ENCODE measurements at places on chromosomes 11 and 22.

DNA sequence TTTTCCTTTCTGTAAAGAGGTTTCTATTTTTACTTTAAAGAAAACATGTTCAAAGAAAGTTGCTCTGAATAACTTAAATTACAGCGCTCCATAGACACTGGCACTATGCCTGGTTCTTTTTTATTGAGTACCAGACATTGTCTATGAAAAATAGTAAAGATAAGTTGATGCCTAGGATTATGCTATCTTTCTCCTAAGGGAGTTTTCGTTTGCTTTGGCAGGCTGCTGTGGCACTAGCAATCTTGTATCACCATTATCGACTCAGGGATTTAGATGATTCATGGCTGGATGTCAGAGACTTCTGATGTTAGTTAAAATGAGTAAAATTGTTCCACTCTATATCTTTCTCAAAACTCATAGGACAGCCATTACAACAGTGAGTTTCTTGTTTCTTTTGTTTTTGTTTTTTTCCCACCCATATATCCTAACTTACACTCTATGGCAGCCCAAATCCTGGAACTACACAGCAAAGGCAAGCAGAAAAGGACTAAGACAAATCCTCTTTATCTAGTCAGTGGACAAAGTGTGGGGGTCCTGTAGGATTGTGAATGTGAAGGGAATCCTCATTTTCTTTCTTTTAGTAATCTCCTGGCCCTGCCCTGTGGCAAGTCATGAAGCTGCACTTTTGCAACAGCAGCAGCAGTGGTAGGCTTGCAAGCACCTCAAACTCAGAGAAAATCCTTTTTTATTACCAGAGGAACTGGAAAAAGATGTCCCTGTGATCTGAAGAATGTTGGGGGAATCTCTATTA lies 20.7 kb downstream of the SLN start:
- no peak for DNase-seq

- no peak for DNase-seq
These were observed 17.4 kb downstream of the LUZP2 start for GRCh38 chr11:24514219-24514594.

DNA sequence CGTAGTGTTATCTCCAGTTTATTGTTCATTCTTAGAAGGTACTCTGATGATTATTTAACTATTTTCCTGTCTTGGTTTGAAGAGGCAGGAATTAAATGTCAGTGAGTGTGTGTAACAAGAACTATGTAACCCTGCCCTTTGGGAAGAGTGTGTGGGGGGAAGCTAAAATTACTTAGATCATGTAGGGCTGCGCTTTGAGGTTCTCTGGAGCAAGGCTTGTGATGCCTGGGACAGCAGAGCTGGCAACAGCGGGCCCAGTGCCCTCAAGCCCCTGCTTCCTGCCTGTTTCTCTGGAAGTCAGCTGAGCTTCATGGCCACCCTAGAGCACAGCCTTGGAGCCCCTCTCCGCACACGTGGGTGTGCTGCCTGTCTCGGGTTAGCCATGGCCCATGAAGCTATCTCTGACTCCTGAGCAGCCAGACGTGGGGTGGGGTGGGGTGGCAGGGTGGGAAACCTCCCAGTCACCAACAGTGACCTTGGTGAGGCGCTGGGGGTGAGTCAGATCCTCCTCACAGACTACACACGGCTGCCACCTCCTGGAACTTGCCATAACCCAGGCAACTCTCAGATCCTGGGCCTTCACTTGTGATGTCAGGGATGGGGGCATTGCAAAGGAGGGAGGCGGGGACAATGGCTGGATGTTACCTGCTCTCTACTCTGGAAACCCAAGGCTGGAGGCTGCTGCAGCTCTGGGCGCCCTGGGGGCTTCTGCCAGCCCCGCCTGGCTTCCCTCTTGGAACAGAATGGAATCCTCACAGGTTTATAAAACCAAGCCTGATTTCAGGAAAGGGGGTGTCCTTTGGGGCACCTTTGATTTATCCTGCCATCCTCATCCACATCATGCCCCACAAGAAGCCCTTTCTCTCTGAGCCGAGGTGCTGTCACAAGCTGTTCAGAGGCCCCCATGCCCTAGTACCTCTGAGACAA lies 88.6 kb downstream of the SNX19 start:
- peak; percentile 86 for DNase-seq

DNA sequence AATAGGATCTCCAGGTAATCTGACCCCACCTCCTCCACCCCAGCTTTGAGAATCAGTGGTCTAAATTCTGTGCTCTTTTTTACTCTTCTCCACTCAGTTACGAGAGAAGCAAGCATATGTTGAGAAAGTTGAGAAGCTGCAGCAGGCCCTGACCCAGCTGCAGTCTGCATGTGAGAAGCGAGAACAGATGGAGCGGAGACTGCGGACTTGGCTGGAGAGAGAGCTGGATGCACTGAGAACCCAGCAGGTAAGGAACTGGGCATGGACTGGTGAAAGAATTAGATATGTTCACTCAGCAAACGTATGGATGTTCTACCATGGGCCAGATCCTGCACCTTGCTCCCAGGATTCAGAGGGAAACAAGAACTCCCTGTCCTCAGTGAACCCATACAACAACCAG lies 85.7 kb downstream of the AMOTL1 start:
- DNase-seq = no peak

DNA sequence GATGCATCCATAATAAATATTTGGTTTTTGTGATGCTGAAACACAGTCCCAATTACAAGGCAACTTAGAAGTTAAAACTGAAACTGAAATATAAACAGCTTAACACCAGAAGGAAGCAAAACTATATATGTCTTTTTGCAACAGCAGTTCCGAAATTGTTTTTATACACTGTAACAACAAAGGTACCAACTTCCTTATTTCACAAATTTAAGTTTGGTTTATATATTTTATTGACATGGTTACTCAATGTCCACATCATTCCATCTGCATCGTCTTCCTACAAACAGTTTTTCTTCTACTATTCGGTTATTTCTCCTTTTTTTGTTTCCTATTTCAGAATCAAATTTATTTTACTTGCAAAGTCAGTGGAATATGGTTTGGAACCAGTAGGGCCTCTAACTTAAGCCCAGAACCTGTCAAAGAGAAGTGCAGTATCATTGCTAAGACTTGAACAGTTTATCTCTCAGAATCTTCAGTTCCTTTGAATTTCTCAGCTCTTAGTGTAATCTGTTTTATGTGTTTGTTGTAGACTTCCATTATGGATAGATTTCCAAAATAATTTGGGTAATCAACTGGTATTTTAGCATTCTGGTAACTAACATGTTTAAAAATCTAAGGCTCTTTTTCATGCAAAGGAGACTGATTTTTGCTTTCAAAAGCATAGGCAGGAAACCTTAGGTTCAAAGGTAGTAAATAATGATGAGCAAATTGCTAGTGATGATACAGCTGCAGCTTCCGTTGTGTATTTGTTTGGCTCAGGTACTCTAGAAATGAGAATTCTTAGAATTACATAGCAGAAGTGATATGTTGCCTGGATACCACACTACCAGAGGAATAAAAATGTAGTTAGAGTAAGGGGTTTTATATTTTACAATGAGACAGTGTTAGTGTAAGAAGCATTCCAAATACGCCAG lies 8.2 kb upstream of the HSPA8 start:
- DNase-seq = no peak

DNA sequence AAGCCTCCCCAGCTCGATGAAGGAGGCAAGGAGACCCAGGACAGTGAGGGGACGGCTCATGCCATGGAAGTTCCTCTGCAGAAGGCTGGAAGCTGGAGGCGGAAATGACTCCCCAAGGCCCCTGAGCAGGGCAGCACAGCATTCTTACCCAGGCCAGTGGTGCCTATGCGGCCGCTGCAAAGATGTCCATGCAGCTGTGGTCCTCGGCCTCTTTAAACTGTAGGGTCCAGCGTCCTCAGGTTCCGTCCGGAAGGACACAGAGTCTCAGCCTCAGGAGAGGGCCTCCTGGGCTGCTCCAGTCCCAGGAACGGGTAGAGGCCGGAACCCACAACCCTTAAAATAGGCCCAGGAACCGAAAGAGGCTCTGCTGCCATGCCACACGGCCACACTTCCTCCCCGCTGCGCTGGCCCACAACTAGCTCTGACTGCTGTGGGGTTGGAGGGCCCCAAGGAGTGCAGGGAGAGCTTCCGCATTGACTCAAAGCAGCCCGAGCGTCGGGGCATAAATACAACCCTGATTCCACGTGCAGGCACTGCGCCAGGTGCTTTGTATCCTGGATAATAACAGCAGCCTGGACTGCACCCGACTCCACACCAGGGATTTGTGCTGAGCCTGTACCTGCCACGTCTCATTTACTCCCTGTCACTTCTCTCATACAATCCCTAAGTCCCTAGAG lies 5.5 kb downstream of the KIAA0930 start:
- peak; percentile 78 for DNase-seq

GRCh38 chr22:44698531-44699421 lies 3.2 kb upstream of the PRR5 start:
- DNase-seq = no peak

DNA sequence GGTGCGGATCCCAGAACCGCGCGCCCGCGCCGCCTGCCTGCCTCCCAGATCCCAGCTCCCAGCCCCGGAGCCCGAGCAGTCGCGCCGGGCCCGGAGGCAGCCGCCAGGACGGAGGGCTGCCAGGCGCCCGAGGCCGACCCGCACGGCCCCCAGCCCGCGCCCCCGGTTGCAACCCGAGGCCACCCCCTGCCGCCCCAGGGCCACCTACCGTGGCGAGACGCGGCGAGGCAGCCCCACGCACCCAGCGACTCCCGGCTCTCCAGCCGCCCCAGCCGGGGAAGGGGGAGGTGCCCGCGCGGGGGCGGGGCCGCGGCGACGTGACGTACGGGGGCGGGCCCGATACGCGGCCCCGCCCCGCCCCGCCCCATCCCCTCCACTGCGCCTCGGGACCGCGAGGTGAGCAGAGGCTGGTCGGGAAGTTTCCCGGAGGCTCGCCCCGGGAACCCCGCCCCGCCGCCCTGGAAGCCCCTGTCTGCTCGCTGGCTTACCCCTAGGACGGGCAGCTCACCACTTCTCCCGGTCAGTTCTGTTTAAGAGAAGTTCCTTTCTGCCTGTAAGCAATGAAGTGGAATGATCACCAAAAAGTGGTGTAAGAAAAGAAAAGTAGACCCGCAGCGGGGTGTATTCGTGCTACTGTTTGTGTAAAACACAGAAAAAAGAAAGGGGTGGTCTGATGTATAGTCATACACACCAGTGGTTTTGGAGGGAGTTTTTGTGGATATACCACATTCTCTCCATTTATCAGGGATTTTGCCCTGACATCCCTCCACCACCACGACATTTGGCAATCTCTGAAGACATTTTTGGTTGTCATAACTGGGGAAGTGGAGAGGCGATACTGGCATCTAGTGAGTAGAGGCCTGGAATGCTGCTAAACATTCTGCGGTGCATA lies at the start of gene TPST2:
Gene TPST2 (minus strand): TSS at position 288 of the 892 bp plus-strand sequence. CDS start 48,502 bp downstream, outside the sequence.
- peak; percentile 80 for DNase-seq

GRCh38 chr11:71214553-71215424 lies 37.6 kb downstream of the SHANK2 start:
- DNase-seq = no peak

- no peak for DNase-seq
These were observed 10.6 kb downstream of the P2RX3 start for GRCh38 chr11:57348636-57349313.

DNA sequence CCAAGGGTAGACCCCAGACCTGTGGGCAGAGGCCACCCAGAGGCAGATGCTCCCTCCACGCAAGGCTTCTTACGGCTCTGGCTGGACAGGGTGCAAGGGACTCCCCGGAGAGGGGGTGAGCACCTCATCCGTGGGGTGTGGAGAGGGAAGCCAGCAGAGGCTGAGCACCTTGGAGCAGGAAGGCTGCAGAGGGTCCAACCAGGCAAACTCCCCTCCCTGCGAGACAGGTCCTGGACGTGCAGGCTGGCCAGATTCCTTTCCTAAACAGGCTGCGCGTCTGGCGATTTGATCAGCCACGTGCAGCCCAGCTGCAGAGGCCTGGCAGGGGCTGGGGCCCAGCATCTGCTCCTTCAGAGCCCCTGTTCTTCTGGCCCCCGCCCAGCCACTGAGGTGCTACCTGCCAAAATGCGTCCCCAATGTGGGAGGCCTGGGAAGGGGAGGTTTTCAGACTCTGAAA lies 49.3 kb downstream of the WNT11 start:
- no peak for DNase-seq

GRCh38 chr11:46914363-46914762 lies 4.0 kb downstream of the LRP4 start:
- DNase-seq = peak; percentile 74

DNA sequence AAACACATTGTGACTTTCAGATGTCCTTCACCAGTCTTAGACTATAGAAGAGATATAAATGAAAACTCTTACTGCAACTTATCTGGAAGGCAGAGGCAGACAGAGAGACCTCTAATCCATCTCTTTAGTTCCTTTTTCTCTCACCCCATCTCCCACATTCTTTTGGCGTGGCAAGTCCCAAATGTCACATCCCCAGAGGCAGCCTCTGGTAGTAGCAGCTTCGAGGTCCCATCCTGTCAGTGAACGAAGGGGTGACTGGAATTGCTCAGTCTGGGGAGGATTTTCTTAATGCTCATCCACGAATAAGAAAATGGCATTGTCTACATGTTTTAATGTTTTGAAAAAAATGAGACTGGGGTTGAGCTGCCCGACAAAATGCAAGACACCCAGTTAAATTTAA lies 201.4 kb downstream of the GRIA4 start:
- no peak for DNase-seq

GRCh38 chr22:40975366-40975765 lies 24.2 kb downstream of the RBX1 start:
- DNase-seq = no peak

- no peak for DNase-seq
These were observed 605.6 kb downstream of the NTM start for GRCh38 chr11:131976021-131976420.

DNA sequence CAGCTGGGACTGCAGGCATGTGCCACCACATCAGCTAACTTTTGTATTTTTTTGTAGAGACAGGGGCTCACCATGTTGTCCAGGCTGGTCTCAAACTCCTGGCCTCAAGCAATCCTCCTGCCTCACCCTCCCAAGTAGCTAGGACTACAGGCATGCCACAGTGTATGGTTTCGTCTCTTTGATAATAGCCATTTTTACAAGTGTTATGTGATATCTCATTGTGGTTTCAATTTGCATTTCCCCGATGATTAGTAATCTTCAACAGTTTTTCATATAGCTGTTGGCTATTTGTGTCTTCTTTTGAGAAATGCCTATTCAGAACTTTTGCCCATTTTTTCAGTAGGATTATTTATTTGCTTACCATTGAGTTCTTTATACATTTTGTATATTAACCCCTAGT lies 9.0 kb upstream of the MTMR3 start:
- no peak for DNase-seq

DNA sequence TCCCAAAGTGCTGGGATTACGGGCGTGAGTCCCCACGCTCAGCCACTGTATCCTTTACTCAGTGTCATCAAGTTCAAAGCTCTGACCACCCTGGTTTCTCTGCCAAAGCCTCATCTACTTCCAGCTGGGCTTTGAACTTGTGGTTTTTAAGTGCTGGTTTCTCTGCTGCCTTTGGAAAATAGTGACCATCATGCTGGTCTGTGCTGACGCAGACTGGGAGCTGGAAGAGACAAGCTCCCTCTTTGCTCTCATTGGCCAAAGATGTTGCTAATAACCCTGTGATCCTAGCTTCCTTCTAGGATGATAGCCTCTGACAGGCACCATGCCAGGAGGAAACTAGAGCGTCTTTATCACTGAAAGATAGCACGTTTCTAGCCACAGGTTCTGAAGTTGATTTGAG lies 62.4 kb downstream of the ALX4 start:
- no peak for DNase-seq
